Stimulated activated CD4-positive, alpha-beta T cell treated with anti-CD3 and anti-CD28 coated beads, Interleukin-2, amount 100 ng/mL, for 4 hours (primary cell): ENCODE measurements at places on chromosomes 5 and 9.

GRCh38 chr5:143188083-143188482 is 215.4 kb downstream of the NR3C1 start:
- no peak for DNase-seq

- DNase-seq: no peak
These were observed 6.6 kb downstream of the NACC2 start for GRCh38 chr9:136088481-136088938.

DNA sequence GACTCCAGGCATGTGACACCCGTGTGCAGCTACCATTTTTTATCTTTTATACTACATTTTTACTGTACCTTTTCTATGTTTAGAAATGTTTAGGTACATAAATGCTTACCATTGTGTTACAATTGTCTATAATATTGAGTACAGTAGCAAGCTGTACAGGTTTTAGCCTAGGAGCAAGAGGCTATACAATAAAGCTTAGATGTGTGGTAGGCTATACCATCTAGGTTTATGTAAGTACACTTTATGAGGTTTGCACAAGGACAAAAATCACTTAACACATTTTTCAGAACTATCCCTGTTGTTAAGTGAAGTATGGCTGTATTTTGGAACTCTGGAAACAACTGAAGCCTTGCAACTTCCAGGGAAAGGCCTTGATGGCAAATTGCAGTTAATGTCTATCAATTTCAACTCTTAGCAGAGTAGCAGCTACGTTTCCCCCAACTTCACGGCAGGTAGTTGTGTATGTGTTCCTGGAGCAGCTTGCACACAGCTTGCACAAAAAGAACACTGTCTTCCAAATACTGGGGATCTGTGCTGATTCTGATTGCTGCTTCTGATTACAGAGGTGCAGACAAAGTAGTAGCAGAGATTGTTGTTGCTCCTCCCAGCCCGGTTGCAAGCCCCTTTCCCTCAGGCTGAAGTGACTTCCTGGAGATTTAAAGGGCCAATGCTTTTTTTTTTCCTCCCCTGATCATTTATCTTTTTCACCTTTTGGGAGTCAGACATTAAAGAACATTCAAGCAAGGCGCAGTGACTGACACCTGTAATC is 30.0 kb downstream of the SIL1 start:
- DNase-seq: no peak

DNA sequence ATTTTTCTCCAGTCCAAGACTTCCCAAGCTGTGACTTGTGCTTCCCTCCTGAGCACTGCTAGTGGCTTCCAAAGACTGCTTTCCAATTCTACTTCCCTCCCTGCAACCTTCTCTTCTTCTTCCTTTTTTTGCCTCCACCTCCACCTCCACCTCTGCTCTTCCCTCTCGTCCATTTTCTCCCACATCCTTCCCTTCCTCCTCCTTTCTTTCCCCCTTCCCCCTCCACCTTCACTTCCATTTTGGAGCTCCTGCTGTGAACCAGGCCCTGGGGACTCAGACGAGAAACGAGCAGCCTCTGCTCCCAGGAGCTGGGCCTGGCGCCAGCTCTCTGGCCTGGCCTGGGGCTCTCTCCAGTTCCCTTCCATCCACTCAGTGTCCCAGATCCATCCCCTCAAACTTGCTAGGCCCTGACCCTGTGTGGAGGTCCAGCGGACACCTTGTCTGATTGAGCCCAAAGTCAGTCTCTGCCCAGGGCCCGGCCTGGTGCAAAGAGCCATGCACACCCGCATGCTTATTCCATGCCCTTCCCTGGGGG is 5.6 kb downstream of the GADD45G start:
- DNase-seq: no peak

- DNase-seq: no peak
These were observed 56.8 kb upstream of the SMIM32 start for GRCh38 chr5:136249678-136250266.

GRCh38 chr5:79837761-79838551 is 148.3 kb downstream of the CMYA5 start:
- no peak for DNase-seq

DNA sequence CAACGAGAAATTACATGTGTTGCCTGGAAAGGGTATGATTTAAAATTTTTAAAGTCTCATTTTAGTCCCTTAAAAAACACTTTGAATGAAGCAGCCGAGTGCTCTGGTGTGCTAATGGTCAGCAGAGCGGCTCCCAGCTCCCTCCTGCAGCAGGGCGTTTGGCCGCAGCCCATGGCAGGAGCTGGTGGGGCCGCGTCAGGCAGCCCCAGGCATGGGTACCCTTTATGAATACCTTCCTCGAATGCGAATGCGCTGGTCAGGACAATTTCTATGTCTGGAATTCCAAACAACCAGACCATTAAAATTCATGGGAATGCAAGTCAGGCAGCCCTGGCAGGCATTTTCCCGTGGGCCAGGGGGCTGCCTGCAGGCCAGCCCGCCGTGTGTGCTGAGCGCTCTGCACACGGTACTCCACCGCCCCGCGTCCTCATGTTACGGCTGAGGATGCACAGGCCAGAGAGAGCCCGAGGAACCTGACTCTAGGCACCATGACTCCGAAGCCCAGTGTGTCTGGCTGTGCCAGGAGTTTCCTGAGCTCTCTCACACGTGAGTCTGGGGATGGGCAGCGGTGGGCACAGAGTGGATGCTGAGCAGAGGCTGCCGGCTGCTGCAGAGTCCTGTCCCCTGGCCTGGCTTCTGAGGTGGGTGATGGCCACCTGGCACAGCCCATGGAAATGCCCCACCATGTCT is 123.7 kb downstream of the WNK2 start:
- no peak for DNase-seq

- no peak for DNase-seq
These were observed 198.1 kb downstream of the LURAP1L start for GRCh38 chr9:12972608-12973589.

DNA sequence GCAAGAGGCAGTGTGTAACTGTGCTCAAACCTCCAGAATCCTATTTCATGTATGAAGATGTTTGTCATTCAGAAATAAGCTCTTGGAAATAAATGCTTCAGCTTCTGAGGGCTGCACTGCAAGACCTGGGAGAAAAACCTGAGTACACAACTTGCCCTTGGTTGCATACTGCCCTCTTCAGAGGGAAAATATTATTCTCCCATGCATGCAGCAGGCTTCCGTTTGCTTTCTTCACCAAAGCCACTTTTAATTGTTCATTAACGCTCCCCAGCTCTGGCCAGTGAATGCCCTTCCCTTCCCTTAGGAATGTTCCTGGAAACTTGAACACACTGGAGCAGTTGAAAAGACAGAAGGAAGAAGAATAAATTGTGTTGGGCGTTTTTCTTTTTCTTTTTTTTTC is 2.5 kb upstream of the WHRN start:
- no peak for DNase-seq
